ENCODE measurements at places on chromosomes 11 and 22.

- no peak for DNase-seq
These were observed 17.4 kb upstream of the PRAME start for GRCh38 chr22:22576244-22576988.

- no peak for DNase-seq
These were observed 12.4 kb downstream of the PIWIL3 start for GRCh38 chr22:24761888-24762675.

- peak; percentile 46 for DNase-seq
These were observed at the start of the genes C11orf21 and TSPAN32 for GRCh38 chr11:2301631-2302305. C11orf21 (minus strand) TSS chr11:2301918; CDS start chr11:2301808, 110 bp downstream. TSPAN32 (plus strand) TSS chr11:2302013; CDS start chr11:2302150, 137 bp downstream.

- DNase-seq, result no peak
These were observed 64.7 kb upstream of the APOA1 start for GRCh38 chr11:116901964-116902688.

GRCh38 chr22:42473484-42474193 lies 41.4 kb upstream of the NFAM1 start:
- no peak for DNase-seq

- DNase-seq, result no peak
These were observed 10.2 kb downstream of the DKK3 start for GRCh38 chr11:11998091-11998781.

GRCh38 chr11:2462986-2463765 lies 18.4 kb downstream of the KCNQ1 start:
- DNase-seq, result no peak

DNA sequence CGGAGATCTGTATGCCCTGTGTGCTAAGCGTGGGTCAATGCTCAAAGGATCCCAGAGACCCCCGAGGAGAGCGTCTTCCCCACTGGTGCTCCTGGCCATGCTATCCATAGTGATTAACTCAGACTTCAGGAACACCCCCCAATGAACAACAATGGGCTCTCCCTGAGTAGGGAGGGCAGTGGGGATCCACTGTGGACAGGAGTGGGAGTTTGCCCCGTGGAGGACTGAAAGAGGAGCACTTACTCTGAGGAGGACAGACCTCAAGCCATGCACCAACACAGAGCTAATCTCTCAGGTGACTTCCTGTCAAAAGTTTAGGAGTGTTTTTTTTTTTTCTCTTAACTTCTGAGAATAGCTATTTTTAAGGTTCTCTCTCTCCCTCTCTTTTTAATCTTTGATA lies 24.4 kb downstream of the SLC1A2 start:
- DNase-seq, result no peak

DNA sequence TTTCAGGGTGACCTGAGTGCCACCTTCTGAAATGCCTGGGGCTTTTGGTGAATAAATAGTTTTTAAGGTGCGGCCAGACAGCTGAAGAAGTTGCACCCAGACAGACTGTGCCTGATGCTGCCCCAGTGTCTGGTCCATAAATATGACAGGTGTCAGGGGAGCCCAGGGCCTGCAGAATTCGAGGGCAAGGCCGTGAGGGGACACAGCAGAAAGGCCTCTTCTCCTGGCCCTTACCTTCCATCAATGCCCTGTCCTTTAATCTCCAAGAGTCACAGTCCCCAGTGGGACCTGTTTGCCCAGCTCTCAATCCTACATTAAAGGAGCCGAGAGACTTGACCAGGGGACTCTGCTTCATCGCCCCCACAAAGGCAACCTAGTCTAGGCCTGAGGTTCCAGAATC lies 45.7 kb downstream of the NAT10 start:
- no peak for DNase-seq

- no peak for DNase-seq
These were observed 2.2 kb downstream of the MRGPRD start for GRCh38 chr11:68978626-68978930.

GRCh38 chr11:45651156-45651555 lies 14.3 kb downstream of the CHST1 start:
- no peak for DNase-seq

DNA sequence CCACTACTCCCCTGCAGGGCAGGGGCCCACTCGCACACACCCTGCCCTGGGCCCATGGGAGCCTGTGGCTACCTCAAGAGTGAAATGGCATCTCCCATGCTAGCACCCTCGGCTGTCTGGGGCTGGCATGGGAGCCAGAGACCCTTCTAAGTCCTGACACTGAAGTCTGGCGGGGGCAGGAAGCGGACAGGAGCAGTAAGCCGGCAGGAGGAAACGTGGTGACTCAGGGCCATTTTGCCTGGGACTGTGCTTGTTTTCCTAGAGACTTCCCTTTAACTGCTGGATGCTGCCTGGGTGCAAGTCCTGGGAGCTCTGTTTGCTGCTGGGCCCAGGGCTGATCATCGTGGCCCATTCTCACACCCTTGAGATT lies 16.8 kb downstream of the RELT start:
- no peak for DNase-seq

- no peak for DNase-seq
These were observed 62.7 kb downstream of the STK33 start for GRCh38 chr11:8531312-8531711.

DNA sequence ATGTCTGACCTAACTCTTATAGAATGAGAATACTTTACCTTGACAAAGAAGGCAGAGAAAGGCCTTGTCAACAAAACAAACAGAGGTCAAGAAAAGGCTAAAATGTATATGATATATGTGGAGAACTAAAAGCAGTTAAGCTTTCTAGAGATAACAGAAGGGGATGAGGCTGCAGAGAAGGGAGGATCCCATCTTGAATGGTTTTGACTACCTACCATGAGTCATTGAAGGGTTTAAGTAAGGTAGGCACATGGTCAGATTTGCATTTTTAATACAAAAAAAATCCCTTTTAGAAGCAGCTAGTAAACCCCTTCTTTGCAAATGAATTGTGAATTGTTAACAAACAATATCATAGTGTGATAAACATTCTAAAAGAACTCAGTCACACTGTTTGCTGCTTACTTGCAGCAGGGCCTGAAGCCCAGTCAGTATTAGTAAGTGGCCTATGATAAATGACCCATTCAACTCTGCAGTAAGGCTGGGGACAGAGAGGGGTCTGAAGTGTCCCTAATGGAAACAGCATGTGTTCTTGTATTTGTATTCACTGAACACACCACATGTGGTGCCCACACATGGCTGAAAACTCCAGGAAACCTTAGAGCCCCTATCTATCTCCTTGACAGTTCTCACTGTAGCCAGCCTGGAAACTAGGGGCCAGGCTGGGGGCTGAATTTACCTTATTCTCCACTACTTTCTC lies 328.8 kb upstream of the PITPNB start:
- DNase-seq, result no peak

GRCh38 chr11:35804451-35805040 lies 139.3 kb upstream of the LDLRAD3 start:
- DNase-seq, result no peak

GRCh38 chr22:30314915-30315314 lies 11.8 kb downstream of the TBC1D10A start:
- peak; percentile 60 for DNase-seq

DNA sequence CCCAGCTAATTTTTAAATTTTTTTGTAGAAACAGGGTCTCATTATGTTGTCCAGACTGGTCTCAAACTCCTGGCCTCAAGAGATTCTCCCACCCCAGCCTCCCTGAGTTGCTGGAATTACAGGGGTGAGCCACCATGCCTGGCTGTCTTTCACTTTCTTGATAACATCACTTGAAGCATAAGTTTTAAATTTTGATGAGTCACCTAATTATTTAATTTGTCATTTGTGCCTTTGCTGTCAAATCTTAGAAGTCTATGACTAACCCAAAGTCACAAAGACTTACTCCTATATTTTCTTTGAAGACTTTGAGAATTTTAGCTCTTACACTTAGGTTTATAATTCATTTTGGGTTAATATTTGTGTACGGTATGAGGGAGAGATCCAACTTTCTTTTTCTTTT lies 14.5 kb upstream of the MSANTD2 start:
- no peak for DNase-seq

DNA sequence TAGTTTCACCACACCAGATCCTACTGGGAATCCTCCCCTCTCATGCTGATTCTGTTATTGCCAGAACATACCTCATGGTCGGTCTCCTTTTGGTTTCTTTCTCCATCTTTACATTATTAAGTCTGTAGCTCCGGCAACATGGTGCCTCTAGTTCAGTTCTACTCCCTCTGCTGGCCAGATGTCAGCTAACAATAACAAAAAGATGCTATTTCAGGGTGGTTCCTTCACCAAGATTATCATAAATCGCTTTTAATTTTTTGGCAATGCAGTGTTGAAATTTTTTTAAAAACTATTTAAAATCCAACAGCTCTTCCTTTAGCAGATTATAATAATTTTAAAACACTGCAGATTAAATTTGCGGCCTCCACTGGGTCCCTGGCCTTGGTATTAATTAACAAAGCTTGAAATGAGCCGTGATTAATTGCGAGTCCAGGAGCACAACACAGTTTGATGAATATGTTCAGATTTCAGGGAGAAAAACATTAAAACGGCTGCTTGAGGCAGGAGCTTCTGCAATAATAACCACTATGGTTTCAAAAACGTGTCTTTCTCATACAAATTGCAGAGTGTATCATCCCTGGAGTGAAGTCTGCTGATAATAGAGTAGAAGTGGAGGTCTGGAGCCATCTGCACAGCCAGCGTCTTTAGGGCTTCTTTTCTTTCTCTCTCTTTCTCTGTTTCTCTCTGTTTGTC lies 492.9 kb upstream of the KIRREL3 start:
- DNase-seq, result no peak

DNA sequence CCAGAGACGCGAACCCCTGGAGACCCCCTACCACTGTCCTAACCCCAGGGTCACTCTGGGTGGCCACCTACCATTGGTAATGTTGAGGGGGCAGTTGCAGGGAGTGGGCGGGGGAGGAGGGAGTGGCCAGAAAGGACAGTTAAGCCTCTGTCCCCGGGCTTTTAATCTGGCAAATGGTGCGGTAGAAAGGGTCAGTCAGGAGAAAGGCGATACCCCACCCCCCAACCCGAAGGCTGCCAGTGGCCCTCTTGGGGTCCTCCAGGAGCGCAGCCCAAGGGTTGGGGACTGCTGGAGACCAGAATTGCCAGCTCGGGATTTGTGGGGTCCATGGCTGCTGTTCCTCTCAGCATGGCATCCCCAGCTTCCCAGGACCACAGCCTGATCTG lies 742 bp downstream of the P2RY2 start:
- no peak for DNase-seq

GRCh38 chr11:65311170-65311678 lies 3.4 kb upstream of the CDC42EP2 start:
- DNase-seq, result no peak

DNA sequence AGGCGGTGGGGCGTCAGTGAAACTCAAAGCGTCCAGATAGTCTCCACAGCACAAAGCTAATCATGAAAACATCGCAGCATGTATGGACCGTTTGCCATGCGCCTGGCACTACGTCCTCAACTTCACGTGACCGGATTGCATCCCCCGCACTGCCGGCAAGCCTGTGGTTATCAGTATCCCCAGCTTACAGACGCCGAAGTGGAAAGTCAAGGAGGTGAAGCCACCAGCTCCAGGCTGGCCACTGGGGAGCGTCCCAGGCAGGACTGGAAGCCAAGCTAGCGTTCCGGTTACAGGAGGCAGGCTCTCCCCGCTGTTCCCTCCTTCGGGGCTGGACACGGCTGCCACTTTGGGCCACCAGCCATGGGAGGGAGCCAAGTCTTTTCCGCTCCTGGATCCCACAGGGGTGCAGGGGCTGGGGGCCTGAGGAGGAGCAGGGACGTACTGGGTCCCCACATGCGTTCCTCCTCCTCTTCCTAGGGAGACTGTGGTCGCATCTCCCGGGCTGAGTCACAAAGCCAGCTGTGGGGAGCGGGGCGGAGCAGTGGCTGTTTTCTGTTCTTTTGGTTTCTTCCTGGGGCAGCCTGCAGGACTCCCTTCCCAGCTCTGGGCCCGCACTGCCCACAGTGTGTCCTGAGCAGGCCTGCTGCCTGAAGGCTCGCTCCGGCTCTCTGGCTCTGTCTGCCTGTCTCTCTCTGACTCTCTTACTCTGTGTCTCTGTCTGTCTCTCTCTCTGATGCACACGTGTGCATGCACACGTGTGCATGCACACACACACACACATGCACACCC lies 4.3 kb upstream of the OSBPL5 start:
- no peak for DNase-seq

- DNase-seq, result no peak
These were observed 211.4 kb downstream of the AASDHPPT start for GRCh38 chr11:106288822-106289387.

DNA sequence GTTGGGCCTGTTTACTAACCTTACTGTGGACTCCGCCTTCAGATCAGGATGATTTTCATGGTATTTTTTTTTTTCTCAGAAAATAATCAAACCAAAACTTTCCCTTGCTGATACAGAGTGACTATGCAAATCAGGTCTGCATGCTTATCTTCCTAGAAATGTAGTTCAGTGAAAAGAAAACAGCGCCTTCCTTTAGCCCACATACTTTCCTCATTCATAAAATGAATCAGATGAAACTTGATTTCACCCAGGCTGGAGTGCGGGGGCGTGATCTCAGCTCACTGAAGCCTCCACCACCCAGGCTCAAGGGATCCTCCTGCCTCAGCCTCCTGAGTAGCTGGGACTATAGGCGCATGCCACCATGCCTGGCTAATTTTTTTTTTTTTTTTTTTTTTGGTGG lies 26.0 kb downstream of the ZNRF3 start:
- no peak for DNase-seq

DNA sequence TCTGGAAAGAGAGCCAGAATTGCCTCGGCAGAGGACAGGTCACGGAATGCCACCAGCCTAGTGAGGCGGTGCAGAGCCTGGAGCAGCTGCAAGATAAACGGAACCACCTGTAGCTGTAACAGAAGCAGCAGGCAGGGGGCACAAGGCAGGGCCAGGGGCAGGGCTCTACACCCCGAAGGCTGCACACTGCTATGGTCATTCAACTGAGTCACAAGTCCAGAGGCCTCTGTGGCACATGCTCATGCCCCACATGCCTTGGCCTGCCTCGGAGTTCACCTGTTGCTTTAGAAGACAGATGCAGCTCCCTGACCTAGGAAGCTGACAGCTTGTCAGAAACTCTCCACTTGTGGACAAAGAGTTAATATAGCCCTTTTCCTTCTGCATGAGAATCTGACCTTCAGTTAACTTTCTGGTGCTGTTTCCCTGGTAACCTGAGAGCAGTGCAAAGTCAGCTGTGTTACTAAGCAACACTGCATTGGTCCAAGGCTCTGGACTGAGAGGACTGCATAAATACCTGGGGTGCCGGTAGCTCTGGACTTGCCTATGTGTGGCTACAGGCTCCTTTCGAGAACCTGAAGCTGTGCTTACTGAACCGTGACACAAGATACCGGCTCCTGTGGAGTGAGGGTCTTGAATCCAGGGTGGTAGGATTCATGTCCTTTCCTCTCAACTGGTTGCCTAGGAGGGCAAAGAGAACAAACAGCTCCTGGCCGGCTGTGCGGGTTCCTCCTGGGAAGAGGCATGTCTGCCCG lies 10.5 kb downstream of the COMMD9 start:
- DNase-seq, result no peak

Data from effector memory CD4-positive, alpha-beta T cell (primary cell).